Stromal cell of bone marrow (primary cell): ENCODE measurements at places on chromosomes 7 and 10.

GRCh38 chr10:99979066-99979685 lies 30.6 kb downstream of the DNMBP start:
- no peak for DNase-seq

GRCh38 chr7:116731445-116732335 lies 59.7 kb downstream of the MET start:
- no peak for DNase-seq

- DNase-seq = no peak
Measured at GRCh38 chr7:121394709-121395140, 1.4 kb downstream of the FAM3C start.

DNA sequence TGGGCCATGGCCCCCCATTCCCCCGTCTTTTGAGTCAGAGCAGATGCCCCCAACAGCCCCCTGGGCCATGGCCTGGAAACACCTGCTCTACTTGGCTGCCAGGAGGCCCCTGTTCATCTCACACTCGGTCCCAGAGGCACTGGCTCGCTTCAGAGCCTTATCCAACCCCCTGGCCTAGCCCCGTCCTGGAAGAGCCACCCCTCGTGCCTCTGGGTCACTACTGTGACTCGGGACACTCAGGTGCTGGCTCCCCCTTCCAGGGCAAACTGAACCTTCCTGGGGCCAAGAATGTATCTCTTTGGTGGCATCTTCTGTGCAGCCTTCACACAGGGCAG lies 7.0 kb downstream of the POLR2J start:
- DNase-seq = no peak

GRCh38 chr7:32023376-32023775 lies 46.8 kb downstream of the PDE1C start:
- no peak for DNase-seq

GRCh38 chr7:39971924-39972323 lies 21.9 kb downstream of the CDK13 start:
- DNase-seq = no peak

DNA sequence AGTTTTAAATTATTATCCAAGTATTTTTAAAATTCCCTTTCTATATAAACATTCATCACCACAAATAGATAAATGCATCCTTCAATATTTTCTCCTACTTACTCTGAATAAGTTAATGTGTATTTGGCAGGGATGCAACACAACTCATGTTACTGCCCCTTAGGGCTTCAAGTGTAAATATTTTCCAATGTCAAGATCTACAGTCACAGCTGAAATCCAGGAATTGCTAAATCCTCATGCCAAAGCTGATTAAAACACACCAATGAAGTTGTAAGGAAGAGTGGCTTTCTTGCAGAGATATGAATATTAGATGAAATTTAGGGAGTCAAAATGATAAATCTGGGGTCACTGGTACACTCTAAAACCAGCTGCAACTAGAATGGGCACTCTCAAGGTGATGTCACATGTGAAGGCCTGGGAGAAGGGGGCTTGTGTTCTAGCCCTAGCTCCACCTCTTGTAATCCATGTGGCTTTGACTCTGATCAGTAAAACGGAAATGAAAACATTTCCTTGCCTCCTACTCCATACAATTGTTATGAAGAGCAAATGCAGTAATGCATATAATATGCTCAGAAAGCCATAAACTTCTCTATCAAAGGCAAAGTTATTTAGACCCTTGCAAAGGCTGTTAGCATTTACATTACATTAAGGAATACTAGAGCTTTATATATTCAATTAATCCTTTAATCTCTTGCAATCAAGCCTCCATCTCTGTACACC lies 228.1 kb upstream of the NFE2L3 start:
- DNase-seq = no peak

DNA sequence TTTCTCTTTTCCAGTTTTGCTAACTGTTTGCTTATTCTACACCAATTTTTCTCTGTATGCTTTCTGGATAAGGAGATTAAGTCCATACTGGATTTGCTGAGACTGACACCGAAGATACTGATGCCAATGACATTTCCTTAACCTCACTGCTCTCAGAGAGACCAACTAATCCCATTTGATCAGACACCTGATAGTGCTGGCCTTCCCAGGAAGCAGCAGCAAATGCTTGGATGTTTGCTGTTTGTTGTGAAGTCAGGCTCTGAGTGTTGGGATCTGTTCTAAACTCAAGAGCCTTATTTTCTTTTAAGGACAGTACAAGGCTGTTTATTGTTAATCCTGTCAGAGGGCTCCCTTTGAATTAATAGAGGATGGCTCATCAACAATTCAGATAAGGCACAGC lies 143.3 kb downstream of the ANK3 start:
- no peak for DNase-seq

DNA sequence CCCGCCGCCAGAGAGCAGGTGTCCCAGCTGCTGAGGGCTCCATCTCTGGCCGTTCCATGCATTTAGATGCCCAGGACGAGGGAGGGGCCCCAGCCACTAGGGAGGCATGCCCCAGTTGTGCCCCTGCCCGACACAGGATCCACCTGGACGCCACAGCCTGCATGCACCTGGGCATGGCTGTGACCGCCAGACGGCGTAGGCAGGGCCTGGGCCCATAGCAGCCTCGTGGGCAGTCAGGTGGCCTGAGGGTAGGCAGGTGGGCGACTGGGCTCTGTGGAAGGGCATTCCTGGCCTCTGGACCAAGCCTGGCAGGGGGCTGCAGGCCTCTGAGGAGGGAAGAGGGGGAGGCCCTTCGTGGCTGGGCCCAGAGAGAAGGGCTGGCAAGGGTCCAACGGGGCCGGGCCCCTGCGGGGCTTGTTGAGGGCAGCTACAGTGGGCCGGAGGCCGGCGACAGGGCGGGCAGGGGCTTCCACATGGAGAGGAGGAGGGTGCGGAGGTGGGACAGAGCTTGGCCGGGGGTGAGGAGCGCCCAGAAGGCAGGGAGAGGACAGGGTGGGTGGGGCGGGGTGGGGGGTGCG lies 76.0 kb upstream of the NKX6-2 start:
- no peak for DNase-seq

- peak; percentile 25 for DNase-seq
Measured at GRCh38 chr10:98536551-98536950, 89.8 kb upstream of the HPS1 start.

DNA sequence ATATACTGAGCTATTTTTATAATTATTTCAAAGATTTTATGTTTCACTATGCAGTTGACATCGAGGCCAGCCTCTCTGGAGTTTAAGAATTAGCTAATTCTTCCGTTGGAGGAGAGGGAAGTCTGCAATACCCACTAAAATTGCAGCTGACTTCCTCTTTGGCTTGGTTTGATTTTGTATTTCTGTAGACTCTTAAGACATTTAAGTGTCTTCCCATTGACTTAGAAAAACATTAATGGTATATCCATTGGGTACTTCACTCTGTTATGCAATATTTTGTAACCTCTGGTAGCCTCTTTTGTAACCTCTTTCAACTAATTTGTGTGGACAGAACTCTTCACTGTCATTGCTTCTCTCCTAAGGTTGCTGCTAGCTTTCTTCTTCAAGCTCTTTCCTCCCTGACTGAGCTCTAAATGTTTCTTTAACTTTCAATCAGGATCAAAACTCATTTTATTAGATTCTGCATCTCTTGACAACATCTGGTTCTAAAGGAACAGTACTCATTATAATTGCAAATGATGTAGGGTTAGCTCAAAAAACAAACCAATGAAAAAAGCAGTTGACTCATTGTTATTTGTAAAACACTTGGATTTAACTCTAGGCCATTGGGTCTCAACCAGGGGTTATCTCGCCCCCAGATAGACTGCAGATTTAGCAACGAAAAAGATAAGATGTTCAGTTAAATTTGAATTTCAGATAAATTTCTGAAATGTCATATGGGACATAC lies 1.7 kb upstream of the ANKRD22 start:
- no peak for DNase-seq

DNA sequence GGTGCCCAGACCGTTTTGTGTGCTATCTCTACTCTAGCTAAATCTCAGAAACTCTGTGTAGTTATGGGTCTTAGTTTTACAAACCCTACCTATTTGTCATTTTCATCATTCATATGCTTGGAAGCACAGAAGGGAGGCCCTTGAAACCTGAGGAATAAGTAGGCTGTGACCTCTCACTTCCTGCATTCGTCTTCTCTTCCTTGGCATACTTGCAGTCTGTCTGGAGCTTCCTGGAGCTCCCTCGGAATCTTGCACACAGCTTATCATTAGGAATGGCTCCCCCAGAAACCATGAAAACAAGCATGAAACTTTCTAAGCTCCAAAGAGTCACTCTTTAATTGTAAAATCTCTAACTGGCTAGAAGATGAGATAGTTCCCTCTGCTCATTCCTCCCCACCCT lies 376.9 kb upstream of the MYO3A start:
- no peak for DNase-seq
